Endodermal cell (in vitro differentiated cells): ENCODE measurements at places on chromosomes 3 and 15. TPM values are rescaled to one million over a fixed set of nuclear protein-coding genes. Genes with fewer than 3 reads are reported as not detected.

GRCh38 chr15:68994149-68994548, 20.3 kb upstream of the NOX5 start:
- no peak overlapping the region for H3K27ac ChIP-seq
- no peaks in the 10 kb centered on the region for H3K36me3 ChIP-seq
- H3K4me3 ChIP-seq, result no peak overlapping the region
- H3K27me3 ChIP-seq, result no peaks in the 10 kb centered on the region
- no peak for DNase-seq

- DNase-seq, result no peak
- no peaks in the 10 kb centered on the region for H3K4me1 ChIP-seq
- no peak overlapping the region for H3K4me3 ChIP-seq
Observed at GRCh38 chr3:126339466-126339865, 17.7 kb downstream of the KLF15 start.

- H3K36me3 ChIP-seq, result no peaks in the 10 kb centered on the region
- no peak overlapping the region for H3K27ac ChIP-seq
- no peak for DNase-seq
- H3K4me1 ChIP-seq, result no peaks in the 10 kb centered on the region
Observed at GRCh38 chr3:177231242-177231641, 34.0 kb upstream of the TBL1XR1 start.

DNA sequence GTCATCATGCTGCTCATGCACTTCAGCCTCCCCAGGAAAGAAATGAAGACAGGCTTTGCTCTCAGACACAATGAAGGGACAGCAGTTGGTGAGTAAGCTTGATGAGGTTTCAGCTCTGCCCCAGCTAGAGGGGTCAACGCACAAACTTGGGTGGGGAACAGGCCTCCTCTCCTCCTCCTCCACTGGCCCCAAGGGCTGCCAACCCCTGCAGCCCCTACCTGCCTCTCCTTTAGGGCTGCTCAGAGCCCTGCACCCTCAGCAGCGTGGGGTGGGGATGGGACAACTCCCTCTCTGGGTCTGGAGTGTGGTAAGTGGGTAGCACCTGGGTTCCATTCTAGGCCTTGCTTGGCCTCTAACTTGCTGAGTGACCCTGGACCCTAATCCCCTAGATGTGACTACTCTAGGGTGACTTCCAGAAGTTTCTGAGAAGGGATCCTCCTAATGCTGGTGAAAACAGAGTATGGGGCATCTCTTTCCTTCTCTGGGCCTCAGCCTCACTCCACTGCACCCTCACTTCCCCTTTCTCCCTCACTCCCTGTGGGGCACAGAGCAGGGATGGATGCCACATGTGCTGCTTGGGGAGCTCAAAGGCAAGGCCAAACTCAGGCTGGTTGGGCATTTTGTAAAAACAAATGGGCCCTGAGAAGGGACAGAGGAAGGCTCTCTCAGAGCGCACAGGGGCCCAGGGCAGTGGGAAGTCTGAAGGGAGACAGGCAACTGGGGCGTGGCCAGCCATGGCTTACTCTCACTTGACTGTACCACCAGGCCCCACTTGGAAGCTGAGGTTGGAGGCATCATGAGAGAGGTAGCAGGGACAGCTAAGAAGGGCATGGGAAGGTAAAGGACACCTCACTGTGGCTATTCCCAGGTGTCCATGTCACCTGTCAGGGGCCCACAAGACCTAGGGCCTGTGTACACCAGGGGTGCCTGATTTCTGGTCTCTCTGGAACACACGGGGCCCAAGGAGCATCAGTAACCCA, 64.0 kb downstream of the SYNM start:
- no peak overlapping the region for H3K4me3 ChIP-seq
- H3K4me1 ChIP-seq, result no peaks in the 10 kb centered on the region
- no peak overlapping the region for H3K27ac ChIP-seq
- peaks cover 11% of the 10 kb centered on the region for H3K36me3 ChIP-seq
- no peak for DNase-seq

- no peak for DNase-seq
- H3K27ac ChIP-seq, result no peak overlapping the region
- H3K4me1 ChIP-seq, result peaks cover 9% of the 10 kb centered on the region
- H3K36me3 ChIP-seq, result no peaks in the 10 kb centered on the region
Observed at GRCh38 chr3:29178809-29179793, 101.8 kb upstream of the RBMS3 start.

The EAF2 gene
- 2.4 and 3.5 TPM in 2 replicates for total RNA-seq

The GABRB3 gene
- total RNA-seq, result 120 and 122 TPM in 2 replicates

The DUOXA1 gene
- 0.13 to 1.4 TPM (median 0.86 TPM) in 3 replicates for total RNA-seq

The GOLGA6L2 gene
- total RNA-seq, result not detected in 3 replicates
